GM23248 (cell line): ENCODE measurements at places on chromosomes 2 and 18.
A peak's percentile ranks its signal among the peaks of the same experiment; 100 is the strongest.

DNA sequence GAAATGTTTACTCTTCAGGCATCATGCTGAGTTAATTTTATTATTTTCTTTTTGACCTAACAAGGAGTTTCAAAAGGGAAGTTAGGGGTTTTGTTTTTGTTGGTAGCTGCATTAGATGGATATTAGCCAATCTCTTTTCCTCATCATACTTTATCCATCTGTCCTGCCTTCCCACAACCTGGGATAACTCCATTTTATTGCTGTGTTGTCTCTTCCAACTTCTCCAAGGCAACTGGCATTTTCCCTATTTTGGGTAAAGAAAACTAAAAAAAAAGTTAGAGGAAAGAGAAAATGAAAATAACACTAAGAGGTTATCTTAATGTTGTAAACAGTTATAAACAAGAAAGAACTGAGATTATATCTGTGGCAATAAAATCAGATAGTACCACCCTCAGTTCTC is 147.0 kb downstream of the PID1 start:
- DNase-seq = no peak

DNA sequence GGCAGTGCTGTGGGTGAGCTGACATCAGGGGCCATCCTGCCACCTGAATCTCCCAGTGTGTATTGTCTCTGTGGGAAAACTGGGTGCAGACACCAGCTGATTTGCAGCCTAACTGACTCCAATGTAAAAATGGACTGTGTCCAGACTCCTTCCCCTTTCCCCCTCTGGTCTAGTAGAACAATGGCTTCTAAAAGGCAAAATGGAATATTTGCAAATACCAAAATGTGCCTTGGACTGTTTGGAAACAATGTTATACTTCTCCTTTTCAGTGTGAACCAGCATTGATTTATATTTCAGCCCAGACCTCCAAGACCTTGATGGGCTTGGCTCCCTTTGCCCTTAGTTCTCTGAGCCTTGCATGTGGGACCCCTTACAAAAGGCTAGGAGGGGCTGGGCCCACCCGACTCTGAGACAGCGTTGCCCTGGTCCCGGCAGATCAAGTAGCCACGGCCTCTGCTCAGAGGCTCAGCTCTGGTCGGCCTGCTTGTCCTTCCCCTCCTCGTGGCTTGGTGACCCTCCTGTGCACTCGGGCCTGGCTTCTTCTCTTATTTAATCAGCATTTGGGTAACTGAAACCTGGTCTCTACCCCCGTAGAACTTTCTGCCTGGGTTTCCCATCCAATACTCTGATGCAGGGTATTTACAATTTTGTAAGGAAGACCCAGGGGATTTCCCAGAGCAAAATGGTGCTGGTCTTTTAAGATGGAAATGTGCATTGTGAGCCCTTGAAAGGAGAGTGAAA is 18.0 kb upstream of the ACKR3 start:
- DNase-seq = no peak

GRCh38 chr2:172307800-172308199 is 119.6 kb upstream of the ITGA6 start:
- peak; percentile 13 for DNase-seq

GRCh38 chr2:164655336-164655735 is 34.1 kb upstream of the GRB14 start:
- peak; percentile 68 for DNase-seq

- DNase-seq = no peak
Observed at GRCh38 chr2:155830351-155830750, 502.2 kb downstream of the NR4A2 start.

GRCh38 chr2:224925810-224926100 is 116.5 kb downstream of the DOCK10 start:
- DNase-seq = peak; percentile 79

- DNase-seq = no peak
Observed at GRCh38 chr2:88697370-88698026, 6.0 kb downstream of the RPIA start.

GRCh38 chr18:65103864-65104263 is 646.9 kb upstream of the CDH7 start:
- no peak for DNase-seq

GRCh38 chr2:72526623-72527022 is 299.2 kb downstream of the EXOC6B start:
- DNase-seq = no peak

- no peak for DNase-seq
Observed at GRCh38 chr18:2557536-2557935, 13.8 kb downstream of the METTL4 start.

GRCh38 chr2:102141970-102142828 is at the start of gene IL1R1:
IL1R1 (plus strand) TSS chr2:102142746; CDS start chr2:102157725, 14,979 bp downstream.
- peak; percentile 97 for DNase-seq

GRCh38 chr2:194271293-194271961 is 1385.6 kb upstream of the SLC39A10 start:
- DNase-seq = no peak

GRCh38 chr2:217067787-217068186 is 207.9 kb upstream of the TNP1 start:
- no peak for DNase-seq

- DNase-seq = peak; percentile 54
Observed at GRCh38 chr2:233857511-233858141, 3.3 kb upstream of the HJURP start.

GRCh38 chr2:24919506-24920097 is 435 bp downstream of the ADCY3 start:
- DNase-seq = peak; percentile 65

DNA sequence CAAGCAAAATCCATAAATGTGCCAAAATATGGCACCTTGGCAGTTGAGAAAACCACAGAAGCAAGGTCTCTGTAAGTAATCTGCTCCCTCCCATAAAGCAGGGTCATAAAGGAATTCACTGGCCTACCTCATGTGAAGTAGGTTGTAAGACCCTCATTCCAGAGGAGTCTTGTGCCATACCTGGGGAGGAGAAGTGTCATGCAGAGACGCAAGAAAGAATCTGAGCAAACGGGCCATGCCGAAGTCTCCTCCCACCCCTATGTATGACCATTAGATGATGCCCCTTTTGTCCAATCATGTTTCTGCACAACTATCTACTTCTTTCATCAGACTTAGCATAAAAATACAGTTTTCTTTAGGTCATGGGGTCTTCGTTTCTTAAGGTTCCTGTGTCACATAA is 14.6 kb downstream of the NMUR1 start:
- DNase-seq = no peak

DNA sequence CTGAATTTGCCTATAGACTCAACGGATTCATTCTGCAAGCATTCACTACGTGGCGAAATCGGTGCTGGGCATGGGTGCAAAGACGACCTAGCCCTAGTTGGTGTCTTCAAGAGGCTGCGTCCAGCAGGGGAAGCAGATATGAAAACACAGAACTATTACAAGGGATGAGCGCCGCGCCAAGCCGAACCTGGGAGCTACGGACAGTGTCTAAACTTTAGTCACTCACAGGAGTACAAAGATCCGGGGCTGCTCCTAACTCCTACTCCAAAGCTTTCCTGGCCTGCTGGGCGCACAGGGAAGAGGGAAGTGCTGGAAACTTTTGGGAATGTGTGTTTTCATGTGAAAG is 732 bp upstream of the ANXA4 start:
- peak; percentile 91 for DNase-seq

GRCh38 chr2:60581433-60582282 is 28.2 kb upstream of the BCL11A start:
- peak; percentile 84 for DNase-seq

DNA sequence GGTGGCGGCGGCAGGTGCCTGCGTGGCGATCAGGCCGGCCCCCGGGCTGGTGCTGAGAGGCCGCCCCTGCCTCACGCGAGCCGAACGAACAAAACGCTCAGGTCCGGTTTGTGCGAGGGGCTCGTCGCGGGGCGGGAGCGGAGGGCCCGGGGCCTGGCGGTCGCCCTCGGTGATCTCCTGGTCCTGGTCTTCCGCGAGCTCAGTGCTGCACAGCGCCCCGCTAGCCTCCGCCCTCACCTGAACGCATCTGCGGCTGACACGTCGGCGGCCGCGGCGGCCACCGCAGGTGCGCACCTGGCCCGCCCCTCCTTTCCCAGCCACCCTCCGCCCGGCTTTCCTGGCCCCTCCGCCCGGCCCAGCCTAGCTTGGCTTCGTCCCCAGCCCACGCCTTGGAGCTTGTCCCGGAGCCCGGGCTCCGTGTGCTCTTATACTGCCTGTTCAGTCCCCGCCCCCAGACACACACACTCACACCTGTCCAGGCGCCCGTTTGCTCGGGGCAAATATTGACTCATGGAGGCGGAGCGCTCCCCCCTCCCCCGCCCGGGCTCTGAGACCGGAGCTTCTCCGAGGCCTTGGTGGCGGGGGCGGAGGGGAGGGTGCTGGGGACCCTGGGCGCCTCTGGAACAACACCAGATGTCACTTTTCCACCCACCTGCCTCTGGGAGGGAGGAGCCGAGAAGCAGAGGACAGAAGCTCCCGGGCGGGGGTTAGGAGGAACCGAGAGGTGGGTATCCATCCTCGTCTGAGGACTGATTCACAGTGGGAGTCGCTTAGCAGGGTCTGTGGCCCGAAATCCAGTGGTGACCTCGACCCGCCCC is 8.6 kb upstream of the CRYBA2 start:
- DNase-seq = no peak

DNA sequence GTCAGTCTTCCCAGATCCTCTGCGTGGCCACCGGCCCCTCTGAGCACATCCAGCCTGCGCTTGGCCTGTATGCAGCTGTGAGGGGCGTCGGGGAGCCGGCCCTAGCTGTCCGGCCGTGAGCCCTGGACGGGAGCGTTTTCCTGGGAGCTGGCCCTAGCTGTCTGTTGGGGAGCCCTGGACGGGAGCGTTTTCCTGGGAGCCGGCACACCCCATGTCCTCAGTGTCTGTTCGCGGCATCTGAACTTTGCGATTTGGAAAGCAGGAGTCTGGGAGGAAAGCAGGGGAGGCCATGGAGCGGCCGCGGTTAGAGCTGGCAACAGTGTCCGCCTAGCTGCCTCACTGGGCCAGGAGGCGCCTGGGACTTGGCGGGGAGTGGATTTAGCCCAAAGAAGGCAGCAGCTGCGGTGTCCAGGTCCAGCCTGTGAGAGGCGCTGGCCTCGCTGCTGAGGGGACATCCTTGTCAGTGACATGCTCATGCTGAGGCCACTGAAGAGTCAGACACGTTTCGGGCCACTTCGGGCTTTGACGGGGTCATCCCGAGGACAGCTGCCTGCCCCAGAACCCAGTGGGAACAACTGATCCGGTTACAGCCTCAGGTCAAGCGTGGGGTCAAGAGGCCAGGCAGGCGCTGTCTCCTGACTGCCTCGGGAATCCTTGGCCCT is 75.8 kb downstream of the KCNG2 start:
- DNase-seq = no peak

DNA sequence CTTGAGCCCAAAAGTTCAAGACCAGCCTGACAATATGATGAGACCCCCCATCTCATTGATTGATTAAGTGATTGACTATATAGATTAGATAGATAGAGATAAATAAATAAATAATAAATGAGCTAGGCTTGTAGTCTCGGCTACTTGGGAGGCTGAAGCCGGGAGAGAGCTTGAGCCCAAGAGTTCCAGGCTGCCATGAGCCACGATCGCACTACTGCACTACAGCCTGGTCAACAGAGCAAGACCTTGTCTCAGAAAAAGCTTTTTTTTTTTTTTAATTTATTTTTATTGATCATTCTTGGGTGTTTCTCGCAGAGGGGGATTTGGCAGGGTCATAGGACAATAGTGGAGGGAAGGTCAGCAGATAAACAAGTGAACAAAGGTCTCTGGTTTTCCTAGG is 12.4 kb downstream of the EIPR1 start:
- DNase-seq = no peak

DNA sequence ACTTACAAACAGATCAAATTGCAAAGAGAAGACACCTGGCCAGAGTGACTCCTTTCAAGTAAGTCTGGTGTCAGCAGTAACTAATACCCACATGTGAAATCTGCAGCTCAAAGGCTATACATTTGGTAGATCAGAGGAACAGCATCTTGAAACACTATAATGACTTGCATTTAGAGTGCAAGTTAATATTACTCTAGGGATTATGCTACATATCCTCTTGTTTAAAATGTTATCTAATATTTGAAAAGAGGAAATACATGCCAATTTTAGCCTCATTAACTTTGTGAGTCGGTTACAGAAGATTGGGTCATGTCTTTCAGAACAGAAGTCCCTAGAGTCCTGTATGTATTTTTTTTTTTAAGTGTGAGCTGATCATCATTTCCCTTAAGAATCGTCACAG is 15.2 kb downstream of the LANCL1 start:
- no peak for DNase-seq

DNA sequence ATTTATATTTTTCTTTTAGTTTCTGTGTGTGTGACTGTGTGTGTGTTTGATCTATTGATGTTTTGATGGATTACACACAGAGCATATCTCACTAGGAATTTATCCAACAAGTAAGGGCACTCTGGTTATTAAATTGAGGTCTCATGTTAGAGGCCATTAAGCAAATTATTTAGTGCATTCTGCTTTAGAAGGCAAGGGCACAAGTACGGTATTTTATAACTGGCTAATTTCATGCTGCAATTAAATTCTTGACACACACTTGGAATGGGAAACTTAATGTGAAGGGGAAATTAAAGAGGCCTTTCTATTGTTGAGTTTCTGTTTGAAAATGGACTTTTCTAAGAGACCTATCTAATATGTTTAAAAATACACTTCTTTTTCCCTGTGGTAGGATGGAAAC is 25.8 kb downstream of the NYAP2 start:
- DNase-seq = no peak

DNA sequence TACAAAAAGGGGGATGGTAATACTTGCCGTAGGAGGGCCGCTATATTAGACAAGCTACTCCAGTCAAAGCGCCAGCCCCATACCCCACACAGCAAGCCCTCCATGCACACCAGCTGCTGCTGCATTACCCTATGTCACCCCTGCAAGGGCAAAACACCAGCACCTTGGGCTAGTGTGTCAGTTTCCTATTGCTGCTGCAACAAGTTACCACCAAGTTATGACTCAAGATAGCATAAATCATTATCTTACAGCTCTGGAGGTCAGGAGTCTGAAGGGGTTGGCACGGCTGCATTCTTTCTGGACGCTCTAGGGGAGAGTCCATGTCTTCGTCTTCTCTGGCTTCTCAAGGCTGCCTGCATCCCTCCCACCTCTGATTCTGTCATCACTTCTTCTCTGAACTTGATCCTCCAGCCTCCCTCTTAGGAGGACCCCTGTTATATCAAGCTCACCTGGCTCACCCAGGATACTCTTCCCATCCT is 88.6 kb upstream of the ACAA2 start:
- no peak for DNase-seq

DNA sequence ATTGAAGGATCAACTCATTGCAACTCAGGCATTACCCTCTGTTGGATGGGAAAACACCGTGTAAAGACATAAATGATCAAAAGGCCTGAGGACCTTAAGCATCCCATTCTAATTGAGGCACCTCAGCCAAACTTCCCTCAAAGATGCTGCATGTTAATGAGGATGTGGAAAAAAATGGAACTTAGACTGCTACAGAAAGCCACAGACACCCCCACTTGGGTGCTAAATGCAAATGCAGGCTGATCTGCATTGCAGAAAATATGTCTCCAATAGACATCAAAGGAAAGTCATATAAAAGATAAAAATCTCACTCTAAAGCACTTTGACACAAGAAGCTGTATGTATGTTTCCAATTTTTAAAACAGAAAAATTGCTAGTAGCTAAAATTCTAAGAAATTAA is 504.7 kb downstream of the KCNJ3 start:
- no peak for DNase-seq

DNA sequence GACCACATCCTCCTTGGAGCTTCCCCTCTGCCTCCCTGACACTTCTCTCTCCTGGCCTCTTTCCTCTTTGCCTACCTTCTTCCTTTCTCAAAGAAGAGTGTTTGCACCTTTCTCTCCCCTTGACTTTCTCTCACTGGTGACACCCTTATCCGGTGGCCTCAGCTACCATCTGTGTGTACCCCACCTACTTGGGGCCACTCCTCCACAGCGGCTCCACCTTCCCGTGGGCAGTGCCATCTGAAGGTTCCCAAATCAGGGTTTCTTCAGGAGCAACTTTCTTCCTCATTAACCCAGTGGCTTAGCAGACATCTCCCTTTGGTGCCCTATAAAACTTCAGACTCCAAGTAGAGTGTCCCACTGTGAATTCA is 5.3 kb upstream of the NCL start:
- DNase-seq = no peak
